Activated naive CD4-positive, alpha-beta T cell (primary cell): ENCODE measurements at places on chromosomes 5 and 9.

- no peak for DNase-seq
Measured at GRCh38 chr5:121175986-121176385, 675.7 kb upstream of the FTMT start.

DNA sequence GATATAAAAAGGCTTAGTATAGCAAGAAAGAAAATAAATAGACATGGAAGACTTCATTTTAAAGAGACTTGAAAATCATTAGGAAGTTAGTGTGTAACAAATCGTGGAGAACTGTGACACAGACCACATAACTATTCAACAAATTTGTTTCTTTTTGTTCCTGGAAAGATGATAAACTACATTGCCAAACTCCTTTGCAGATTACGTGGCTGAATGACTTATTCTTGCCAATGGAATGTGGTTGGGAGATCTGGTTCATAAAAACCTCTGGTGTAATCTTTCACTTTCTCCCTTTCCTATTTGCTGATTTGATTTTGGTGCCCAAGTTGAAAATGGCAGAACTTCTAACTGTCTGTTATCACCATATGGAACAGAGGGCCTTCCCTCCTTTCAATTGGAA is 328.9 kb upstream of the MEF2C start:
- no peak for DNase-seq

- no peak for DNase-seq
Measured at GRCh38 chr9:21679432-21679831, 123.0 kb upstream of the MTAP start.

- DNase-seq, result no peak
Measured at GRCh38 chr5:171978016-171978415, 28.4 kb downstream of the FBXW11 start.

- no peak for DNase-seq
Measured at GRCh38 chr5:168417731-168418429, 68.4 kb upstream of the RARS1 start.

- DNase-seq, result no peak
Measured at GRCh38 chr9:130922893-130923610, 16.0 kb downstream of the FIBCD1 start.

- no peak for DNase-seq
Measured at GRCh38 chr5:10674582-10674981, 86.5 kb downstream of the DAP start.

DNA sequence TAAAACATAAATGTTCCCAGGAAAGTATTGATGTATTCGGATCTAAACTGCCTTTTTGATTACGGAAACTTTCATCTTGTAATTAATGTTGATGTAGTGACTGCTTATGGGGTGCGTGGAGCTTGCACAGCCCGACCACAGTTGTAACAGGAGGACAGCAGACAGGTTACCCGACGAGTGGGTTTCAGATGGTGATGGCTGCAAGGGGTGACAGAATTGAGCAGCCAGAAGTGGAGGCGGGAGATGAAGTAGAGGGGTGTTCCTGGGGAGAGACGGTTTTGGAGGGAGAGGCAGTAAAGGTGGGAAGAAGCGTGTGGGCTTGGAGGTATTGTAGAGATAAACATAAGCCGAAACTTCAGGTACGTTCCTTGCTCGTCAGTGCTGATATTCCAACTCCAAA is 5.8 kb downstream of the CEP72 start:
- DNase-seq, result no peak

DNA sequence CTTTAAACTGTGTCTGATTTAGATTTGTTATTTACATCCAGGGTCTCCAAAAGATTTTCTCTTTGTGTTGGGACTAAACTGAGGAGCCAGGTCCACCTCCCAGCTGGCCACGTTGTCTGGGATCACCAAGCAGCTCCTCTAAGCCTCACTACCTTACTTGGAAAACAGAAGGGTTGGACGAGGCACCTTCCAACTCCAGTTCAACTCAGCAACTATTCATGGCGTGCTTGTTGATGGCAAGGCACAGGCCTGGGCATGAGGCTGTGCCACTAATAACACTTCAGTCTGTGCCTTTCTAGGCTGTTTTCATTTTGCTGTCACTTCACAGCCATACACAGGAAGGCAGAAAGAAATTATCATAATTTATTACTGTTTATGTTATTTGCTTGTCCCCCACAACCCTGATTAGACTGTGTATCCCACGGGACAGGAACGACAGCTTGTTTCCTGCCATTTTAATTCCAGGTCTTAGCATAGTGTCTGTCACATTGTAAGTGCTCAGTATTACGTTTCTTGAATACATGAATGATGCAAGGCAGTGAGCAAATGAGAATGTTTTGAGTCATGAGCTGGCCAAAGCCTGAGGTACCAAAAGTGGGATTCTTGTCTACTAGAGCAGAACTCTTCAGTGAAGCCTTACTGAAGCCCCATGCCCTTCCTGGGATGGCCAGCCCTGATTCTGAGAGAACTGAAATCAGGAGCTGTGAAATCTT is 125.8 kb downstream of the GALNT10 start:
- no peak for DNase-seq

DNA sequence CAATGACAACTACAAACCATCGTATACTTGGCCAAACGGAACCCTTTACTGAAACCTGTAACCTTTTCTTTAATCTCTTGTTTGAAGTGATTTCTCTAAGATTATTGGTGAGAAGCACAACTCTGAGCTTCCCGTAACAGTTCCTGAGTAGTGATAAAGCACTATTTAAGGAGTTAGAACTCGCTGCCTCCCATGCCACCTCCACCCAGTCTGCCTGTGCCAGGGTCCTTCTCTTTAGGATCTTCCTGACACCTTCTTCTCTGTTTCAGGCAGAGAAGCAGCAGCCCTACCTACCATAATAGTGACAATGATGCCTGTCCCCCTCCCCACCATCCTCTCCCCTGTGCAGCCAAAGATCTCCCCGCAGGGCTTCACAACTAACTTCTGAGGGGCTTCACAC is 330.6 kb downstream of the ZSWIM6 start:
- DNase-seq, result no peak

GRCh38 chr5:51691538-51692079 is 308.4 kb downstream of the ISL1 start:
- no peak for DNase-seq

DNA sequence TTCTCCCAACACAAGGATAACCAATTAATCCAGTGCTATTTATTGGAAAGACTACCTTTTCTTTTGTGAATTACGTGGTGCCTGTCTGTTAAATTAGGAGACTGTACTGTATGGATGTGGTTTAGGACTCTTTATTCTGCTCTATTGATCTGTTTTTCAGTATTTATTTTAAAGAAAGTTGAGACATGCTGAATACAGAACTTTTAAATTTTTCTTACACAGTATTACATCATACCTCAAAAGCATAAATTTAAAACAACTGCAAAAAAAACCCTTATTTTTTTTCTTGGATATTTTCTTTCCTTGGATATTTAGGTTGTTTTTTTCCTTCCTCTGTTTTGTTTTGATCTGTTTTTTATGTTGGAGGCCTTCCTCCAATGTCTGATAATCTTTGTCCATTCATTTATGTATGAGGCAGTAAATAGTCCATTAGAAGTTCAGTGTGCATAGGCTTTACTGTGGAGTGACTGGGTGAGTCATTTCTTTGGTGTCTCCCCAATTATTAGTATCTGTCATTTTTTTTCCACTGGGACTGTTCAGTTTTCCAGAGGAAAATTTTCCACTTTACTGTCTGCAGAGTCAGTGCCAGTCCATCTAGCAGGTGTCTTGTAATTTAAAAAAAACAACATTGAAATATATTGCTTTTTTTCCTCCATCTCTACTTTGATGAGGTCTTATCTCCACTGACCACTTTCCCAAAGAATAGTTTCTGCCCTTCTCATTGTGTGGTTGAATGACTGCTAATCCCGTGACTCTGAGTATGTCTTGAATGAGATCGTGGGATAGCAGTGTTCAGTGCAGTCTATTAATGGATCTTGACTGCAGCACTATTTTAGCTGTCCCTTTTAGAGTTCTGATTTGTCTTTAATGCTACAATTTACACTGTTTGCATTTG is 15.2 kb downstream of the CYSTM1 start:
- no peak for DNase-seq

DNA sequence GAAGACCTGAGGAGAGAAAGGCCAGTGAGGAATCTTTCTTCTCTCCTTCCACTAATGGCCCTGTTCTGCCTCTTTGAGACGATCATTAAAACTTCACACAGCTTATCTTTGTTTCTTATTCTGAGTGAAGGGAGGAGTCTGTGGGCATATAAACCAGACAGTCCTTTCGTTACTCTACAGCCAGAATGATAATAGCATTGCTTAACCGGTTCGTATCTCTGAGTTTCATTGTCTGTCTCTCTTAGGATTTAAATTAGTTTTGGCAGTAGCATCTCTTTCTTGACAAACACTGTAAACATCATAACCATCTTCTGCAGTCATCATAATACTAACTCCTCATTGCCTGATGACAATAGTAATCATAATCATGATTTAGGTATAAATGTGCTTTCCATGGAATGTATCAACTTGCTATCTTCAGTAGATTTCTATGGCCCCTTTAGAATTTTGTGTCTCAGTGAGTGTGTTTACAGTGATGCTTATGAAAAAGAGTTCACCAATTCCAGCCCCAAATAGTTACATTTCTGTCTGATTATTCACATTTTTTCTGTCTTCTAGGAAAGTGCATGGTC is 618.8 kb upstream of the KLF4 start:
- DNase-seq, result no peak

DNA sequence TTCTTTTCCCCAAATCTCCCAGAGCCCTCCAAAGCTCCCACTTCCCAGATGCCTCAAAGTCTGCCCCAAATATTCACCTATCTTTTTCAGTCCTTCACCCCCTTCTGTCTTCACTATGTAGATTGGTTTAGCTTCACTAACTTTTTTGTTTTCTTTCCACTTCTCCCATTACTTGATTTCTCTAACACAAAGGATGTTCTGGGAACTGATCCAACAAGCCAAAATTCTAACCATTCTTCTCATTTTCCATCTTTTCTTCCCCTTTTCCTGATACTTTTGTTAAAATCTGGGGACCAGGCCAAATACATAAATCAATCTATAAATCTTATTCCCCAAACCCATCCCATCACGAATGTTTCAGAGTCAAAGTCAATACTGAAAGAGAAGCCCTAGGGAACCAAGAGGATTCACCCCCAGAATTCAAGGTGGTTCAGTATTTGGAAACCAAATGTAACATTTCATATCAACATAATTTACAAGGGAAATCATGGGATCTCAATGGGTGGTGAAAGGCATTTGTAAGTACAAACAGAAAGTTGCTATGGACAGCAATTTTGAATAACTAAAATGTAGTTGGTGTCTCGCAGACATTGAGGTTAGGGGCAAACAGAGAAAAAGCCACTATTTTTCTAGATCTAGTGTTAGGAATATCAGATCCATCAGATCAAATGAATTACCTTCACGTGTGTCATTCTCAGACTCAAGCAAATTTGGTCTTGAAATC is 35.3 kb downstream of the APTX start:
- DNase-seq, result no peak

- no peak for DNase-seq
Measured at GRCh38 chr5:100110497-100110896, 424.7 kb upstream of the FAM174A start.

GRCh38 chr5:93454896-93455295 is 126.1 kb downstream of the NR2F1-AS1 start:
- no peak for DNase-seq

- DNase-seq, result no peak
Measured at GRCh38 chr9:135818718-135819475, 88.4 kb downstream of the CAMSAP1 start.

- DNase-seq, result no peak
Measured at GRCh38 chr5:177339107-177339638, 12.3 kb downstream of the LMAN2 start.

DNA sequence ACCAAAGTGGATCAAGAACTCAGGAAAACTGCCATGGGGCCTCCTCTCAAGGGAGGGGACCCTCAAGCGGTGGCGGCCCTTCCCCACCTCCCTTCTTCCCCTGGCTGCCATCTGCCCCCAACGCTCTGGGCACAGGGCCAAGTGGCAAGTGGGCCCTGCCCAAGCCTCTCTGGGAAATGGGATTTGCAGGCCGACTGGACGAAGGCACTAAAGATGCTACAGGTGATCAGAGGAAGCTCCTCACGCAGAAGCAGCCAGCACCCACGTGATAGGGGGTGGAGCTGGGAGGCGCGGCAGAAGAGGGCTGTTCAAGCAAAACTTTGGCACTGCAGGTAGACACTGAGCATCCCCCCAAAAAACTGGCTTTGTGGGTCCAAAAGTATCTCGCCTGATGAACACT is 52.7 kb upstream of the UBTD2 start:
- no peak for DNase-seq

GRCh38 chr5:61678966-61679365 is 346.9 kb downstream of the ZSWIM6 start:
- DNase-seq, result no peak

- DNase-seq, result no peak
Measured at GRCh38 chr9:26656003-26656870, 236.4 kb downstream of the CAAP1 start.

DNA sequence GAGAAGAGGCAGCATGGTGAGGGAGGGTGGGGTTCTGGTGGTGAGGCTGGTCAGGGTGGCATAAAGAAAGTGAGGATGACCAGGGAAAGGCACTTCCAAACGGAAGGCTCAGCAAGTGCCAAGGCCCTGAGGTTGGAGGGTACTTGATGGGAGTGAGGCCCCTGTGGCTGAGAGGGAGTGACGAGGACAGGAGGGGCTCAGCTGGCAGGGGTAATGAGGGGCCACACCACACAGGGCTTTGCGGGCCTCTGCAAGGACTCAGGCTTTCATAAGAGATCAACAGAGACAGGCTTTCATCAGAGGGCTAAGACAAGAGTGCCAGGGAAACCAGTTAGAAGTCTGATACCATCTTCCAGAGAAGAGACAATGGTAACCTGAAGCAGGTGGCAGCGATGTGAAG is 23.6 kb downstream of the ARPC5L start:
- no peak for DNase-seq

- DNase-seq, result no peak
Measured at GRCh38 chr5:163574472-163575440, 69.3 kb downstream of the MAT2B start.

DNA sequence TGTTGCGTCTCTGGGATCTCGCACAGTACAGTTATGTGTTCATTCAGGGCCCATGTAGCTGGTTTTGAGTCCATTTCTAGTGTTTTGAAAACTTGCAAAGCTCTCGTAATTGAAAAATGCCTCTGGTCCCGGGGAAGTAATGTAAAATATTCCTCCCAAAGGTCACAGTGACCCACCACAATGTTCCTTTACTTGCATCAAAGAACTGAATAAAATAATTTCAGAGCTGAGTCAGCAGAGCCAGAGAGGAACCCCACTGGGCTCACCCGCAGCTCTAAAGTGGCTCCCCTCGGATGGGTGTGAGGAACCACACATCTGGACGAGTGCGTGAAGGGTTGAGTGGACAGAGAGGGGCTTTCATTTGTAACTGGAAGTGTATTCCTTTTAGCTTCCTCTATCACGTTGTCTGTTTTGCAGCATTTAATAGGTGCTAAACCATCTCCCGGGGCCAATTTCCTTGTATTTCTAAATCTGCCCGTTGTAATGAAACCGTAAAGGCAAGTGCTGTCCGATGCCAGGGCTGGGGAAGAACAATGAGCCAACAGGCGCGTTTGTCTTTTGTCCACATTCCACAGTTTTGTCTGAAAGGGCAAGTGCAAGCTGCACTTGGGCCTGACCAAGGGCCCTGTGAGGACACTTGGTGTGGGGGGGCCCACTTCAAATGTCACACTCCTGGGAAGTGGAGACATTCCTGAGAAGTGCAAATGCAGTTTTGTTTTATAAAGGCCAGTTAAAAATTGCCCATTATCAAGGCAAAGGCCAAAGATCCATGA is 29.9 kb downstream of the COL5A1 start:
- no peak for DNase-seq
